ENCODE measurements at places on chromosomes 1 and 21.

DNA sequence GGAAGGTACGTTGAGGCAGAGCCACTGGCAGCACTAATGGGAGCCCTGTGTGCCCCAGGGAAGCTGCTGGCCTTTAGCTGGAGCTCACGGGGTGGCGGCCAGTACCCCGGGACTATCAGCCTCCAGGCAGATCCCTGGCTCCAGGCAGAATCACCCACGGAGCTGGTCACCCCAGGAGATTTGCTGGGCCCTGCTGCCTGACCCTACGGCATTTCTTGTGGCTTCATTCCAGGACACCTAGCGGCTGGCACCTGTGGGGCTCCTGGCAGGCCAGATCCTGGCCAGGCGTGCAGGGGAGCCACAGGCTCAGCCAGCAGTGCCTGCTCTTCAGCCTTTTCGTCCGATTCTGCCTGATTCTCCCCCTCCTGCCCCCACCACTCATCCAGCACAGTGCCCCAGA lies 7.1 kb downstream of the PADI1 start:
- DNase-seq: no peak

- no peak for DNase-seq
These were observed 146.4 kb downstream of the PRDM16 start for GRCh38 chr1:3215198-3216014.

GRCh38 chr21:25735646-25736597 lies 1.1 kb downstream of the GABPA start:
- peak; percentile 66 for DNase-seq

GRCh38 chr1:105793536-105794146 lies 1262.8 kb upstream of the PRMT6 start:
- no peak for DNase-seq

DNA sequence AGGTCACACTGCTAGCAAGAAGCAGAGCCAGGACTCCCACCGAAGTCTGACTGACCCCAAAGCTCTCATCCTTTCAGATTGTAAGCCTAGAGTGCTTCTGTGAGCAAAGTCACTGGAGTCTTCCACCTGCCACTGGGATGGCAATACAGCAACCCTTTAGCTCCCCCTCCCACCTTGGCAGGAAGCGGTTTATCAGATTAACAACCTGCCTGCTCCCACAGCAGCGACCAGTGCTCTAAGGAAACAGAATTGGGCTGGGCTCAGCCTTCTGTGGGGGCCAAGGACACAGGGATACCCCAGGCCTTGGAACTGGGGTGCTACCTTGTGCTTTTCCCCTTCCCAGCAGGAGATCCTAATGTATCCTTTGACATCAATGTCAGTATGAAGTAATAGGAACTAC lies 76.0 kb downstream of the GFI1 start:
- DNase-seq: peak; percentile 2

DNA sequence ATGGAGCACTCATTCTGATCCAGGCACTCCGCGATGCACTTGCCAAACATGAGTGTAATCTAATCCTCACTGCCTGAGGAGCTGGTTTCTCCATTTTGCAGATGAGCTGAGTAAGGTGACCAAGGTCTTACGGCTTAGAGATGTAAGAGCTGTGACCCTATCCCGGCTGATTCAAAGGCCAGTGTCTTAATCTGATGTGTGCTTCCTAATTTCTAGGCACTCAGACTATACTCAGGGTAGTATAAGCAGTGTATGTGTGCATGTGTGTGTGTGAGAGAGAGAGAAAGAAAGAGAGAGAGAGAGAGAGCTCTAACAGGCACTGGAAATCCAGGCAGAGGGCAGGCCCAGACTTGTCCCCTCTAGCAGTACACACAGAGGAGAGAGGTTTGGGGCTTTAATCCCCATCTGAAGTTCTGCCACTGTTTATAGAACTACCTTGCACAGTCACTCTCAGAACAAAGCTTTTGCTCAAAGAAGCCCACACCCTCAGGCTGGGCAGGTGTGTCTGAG lies 188.2 kb downstream of the ZBTB18 start:
- no peak for DNase-seq

GRCh38 chr1:29474274-29475244 lies 238.2 kb downstream of the PTPRU start:
- DNase-seq: no peak

DNA sequence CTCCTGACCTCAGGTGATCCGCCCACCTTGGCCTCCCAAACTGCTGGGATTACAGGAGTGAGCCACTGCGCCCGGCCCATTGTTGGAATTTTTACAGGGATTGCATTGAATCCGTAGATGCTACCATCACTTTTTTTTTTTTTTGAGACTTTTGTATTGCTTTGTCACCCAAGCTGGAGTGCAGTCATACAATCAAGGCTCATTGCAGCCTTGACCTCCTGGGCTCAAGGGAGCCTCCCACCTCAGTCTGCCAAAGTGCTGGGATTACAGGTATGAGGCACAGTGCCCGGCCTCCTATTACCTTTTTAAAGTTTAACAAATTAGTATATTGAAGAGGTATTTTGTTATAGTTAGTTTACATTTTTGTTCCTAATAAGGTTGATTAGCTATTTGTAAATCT lies 62.2 kb upstream of the SLC45A1 start:
- no peak for DNase-seq

DNA sequence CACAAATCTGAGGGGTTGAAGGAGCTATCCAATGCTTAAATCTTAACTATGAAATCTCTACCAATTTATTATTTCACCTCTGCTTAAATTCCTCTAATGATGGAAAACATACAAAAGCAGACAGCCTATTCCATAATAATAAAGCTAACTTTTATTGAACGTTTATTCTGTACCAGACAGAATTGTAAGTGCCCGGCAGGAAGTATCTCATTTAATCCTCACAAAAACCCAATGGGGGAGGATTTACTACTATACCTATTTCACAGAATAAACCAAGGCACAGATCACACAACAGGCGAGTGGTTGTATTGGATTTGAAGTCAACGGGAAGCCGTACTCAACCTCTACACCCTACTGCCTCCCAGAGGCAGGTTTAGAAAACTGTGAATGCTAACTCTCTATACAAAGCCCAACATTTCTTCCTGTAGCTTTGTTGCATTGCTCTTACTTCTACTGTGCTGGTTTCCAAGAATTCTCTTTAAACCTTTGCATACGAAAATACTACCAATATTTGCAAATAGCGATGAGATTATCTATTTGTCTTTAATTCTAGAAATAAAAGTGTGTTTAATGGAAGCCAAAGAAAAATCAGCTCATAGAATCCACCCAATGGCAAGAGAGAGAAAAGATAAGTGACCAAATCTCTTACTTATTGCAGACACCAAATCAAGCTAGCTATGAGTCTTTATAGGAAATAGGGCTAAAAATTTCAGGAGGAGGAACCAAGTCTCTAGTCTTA lies 33.5 kb upstream of the C1orf53 start:
- peak; percentile 5 for DNase-seq
